ENCODE measurements at places on chromosomes 4 and X.

- DNase-seq = no peak
Observed at GRCh38 chr4:76058888-76059426, 15.6 kb upstream of the ART3 start.

DNA sequence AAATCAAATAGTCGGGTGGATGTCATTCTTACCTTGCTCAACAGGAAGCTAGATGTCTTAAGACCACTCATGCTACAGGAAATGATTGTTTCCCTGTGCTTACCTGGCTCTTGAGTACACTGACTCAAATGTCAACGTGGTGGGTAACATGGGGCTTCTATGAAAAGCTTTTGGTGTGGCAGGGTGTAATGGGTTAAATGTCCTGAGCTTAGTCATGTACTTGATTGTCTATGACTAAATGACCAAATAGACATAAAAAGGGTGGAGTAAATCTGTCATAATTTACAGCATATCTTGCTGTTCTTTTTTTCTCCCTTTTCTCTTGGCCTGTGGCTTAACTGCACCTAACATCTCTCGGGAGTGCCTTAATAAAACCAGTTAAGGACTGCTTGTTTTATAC, 44.9 kb downstream of the CCNG2 start:
- no peak for DNase-seq

DNA sequence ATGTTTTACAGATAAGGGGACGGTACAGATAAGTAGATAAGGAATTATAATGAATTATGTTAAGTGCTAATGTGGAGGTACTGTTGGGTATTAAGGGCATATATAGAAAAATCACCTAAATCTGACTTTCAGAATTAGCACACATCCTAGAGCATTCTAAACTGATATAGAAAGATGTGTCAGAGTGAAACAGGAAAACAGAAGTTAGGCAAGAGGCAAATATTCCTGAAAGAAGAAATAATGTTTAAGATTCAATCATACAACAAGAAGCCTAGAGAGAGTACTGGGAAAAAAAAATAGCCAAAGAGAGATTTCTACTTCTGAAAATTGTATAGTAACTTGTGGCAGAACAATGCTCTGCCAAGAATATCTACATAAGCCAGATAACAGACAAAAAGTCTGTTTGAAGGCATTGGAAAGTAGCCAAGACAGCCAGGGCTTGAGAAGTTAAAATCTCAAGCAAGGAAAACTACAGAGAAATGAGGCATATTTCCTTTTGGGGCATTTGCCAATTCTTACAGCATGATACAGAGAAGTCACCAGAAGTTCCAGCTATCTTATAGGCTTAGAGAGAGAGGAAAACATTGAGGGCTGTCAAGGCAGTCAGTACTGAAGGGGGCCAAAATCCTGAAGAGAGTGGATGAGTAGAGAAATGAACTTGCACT, 646.0 kb downstream of the RPA4 start:
- no peak for DNase-seq

- DNase-seq = no peak
Observed at GRCh38 chr4:98728433-98728832, 70.0 kb upstream of the TSPAN5 start.

GRCh38 chr4:52408032-52408431, 251.1 kb downstream of the USP46 start:
- no peak for DNase-seq

DNA sequence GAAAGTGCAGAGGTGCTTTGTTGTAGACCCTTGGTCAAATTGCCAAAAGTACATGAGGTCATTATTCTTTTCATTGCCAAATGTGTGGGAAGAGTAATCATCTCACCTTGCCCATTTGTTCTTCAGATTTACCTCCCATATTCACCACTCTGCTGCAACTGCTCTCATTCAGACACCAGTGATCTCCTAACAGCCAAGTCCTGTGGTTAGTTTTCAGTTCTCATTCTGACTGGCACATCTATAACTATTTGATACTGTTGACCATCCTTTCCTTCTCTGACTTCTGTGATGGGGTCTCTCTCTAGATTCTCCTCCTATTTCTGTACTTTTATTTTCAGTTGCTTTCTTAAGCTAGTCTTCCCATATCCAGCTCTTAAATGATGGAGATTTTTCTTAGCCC, 39.8 kb downstream of the GRIA3 start:
- DNase-seq = no peak

GRCh38 chr4:82770607-82771006, 28.0 kb downstream of the SCD5 start:
- DNase-seq = no peak

GRCh38 chrX:140712413-140713173, 3.0 kb downstream of the LINC00632 start:
- no peak for DNase-seq

GRCh38 chrX:118729042-118729652, 1.7 kb downstream of the IL13RA1 start:
- no peak for DNase-seq

DNA sequence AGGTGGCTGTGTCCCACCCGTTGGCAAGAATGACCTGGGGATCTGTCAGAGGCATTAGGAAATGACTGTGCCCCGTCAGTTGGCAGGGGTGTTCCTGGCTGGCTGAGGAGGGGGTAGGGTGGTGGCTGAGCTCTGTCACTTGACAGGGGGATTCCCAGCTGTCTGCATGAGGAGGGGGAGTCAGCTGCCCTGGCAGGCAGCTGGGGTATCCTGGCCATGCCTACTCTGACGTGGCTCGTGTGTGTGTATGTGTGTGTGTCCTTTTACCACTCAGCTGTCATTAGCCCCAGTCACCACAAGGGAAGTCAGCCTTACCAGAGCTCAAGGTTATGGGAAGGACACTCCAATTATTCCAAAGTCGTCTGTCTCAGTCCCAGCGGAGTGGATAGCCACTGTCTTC, 93.2 kb downstream of the EFNB1 start:
- DNase-seq = no peak

GRCh38 chrX:8037593-8038348, 110.6 kb upstream of the PNPLA4 start:
- no peak for DNase-seq

GRCh38 chrX:141314441-141314840, 72.1 kb upstream of the SPANXC start:
- DNase-seq = no peak

DNA sequence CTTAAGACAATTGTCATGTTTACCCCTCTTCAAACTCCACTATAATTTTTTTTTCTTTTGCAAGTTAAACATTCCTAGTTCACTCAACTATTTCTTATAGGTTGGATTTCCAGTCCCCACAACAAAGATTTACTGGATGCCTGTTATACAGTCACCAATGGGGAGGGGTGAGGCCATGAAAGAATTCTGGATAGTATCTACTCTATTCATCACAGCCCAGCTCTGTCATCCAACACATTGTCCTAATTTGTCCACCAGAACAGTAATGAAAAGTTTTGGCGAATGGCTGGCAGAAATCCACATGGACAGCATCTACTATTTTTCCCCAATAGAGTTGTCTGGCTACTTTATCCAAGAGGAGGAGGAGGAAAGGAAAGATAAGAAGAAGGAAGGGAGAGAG, 192.7 kb upstream of the S100G start:
- no peak for DNase-seq

DNA sequence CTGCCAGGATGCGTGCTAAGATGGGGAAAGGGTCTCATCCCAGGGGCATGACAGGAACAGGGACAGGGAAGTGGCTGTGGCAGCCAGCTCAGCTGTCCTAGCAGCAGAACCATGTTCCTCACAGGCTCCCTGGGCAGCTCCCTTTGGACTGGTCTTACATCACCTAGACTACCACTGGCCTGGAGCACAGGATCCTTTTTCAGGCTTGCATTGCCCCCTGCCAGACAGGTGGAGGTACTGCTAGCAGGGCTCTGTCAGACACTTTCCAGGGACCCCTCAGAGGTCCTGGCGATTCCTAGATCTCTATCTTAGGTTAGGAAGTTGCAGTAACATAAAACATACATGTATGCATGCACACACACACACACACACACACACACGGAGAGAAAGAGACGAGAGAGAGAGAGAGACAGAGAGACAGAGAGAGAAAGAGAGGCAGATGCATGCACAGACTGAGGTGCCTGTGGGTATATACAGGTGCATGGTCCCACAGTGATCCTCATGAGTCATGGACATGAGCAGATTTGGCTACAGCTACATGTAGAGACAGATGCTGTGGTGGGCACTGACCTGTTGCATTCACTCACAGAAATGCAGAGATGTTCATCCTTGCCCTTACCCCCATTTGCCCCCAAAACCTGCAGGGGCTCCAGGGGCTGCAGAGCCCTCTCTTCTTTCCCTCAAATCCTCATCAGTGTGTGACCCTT, 63.6 kb downstream of the STARD8 start:
- no peak for DNase-seq

DNA sequence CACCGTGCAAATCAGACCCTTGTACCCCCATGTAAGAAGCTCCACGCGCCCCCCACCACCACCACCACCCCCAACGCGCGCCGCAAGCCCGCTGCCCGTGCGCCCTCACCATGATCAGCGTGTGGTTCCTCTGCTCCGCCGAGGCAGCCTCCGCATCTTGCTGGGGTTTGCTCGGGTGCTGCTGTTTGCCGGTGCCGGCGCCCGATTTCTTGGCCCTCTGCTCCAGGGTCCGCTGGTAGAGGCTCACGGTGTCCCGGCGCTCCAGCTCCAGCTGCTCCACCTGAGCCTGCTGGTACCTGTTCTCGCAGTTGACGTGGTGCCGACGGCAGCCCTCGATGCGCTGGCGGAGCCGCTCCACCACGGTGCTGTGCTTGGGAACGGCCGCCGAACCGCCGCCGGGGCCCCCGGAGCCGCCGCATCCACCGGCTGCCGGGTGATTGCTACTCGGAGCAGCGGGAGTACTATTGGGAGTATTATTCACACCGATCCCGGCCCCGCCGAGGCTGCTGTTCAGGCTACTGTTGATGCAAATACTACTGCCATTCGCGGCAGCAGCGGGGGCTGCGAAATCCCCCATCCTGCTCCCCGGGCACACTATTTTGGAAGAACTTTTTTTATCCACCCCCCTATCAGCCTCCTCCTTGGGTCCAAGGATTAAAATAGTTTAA, 1.1 kb downstream of the MAML3 start:
- DNase-seq = peak; percentile 15

GRCh38 chr4:185068837-185069236, 50.5 kb downstream of the HELT start:
- no peak for DNase-seq

DNA sequence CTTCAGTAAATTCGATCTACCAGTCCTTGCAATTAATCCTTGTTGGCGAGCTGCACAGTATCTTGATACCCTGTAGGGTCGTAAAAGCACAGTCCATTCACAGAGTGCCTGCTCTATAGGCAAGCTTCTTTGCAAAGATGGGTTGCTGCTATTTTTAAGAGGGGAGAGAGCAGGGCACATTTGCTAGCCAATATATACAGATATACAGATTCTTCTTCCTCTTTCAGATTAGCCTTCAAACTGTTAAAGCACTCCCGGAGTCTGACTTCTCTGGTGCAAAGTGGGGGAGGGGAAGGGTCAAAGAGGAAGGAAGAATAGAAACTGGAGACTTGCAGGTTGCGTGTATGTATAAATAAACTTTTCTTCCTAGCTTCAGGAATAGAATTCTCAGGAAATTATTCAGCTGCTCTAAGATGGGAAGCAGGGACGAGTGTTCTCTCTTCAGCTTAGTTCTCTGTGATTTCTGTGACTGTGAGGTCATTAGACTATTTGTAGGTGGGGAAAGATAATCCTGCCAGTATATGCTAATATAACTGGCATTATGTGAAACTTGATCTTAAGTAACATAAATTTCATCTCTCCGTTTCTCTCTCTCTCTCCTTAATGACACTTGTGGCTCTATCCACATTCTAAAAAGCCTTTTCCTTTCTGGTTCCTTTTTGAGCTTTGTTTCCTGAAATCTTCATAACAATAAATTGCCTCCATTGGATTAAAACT, at the start of gene CYSLTR1:
Gene CYSLTR1 (minus strand): TSS at position 242 of the 717 bp plus-strand sequence. CDS start 53,865 bp downstream, outside the sequence.
- no peak for DNase-seq

DNA sequence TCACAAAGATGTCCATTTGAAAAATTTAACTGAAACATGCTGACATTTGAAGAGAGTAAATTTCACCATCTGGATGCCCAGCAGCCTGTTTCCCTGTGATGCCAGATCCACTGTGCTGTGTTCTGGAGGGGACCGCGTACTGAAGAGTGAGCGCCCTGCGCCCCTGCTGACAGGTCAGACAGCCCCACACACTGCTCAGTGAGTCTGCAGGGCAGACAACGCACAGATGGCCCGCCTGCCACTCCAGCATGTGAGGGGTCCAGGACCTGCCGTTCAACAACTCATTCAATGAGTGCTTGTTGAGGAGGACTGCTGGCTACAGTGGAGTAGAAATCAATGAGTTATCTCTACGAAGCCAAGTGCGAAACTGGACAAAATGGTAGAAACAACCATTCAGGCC, 49.2 kb downstream of the FGFRL1 start:
- DNase-seq = no peak

DNA sequence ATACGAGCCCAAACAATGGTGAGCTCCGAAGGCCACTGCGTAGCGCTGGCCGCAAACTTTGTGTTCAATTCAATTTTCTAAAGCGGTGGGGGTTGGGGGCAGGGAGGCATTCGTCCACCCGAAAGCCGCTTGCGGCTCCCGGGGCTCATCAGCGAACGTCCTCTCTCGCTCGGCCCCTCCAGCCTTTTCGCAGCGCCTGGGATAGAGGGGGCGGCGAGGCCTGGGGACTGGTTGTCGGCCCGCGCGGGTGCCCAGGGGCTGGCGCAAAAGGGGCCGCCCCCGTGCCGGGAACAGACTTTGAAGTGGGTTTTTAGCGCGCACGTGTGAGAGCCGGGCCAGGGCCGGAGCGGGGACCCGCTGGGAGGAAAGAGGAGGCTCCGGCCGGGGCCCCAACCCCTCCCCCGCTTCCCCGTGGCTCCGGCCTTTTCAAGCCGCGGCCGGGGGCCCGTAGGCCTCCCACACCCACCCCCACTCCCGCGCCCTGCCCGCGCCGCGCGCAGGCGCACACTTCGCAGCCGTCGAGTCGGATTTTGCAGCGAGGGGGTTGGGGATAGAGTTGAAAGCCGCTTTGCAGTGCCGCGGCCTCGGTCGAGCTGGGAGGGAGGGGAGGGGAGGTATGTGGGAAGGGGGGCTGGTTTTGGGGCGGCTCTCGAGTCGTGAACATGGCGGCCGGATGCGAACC, 8.3 kb downstream of the ZIC3 start:
- no peak for DNase-seq

GRCh38 chr4:119623025-119623424, 5.6 kb downstream of the PDE5A start:
- DNase-seq = no peak

DNA sequence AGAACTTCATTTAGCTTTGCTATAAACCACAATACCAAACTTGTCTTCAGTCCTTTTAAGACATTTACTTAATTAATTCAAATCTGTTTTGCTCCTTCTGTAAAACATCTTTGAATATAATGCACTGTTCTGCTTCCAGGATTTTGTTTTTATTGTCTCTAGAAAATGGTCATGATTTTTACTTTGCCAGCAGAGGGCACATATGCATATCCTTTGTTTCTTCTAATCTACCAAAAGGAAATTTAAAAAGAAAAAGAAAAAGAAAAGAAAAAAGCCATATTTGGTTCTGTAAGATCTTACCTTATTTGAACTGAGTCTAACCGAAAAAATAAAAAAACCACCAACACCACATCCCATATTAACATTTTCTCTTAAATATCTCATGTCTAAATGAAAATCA, 101.9 kb upstream of the CCSER1 start:
- no peak for DNase-seq

Measured in activated T-helper 1 cell treated with anti-CD3 and anti-CD28 coated beads, Interleukin-2, amount 50 U/mL, for 16 hours (primary cell).